ENCODE measurements at places on chromosomes 2 and 18. TPM values are rescaled to one million over a fixed set of nuclear protein-coding genes. Genes with fewer than 3 reads are reported as not detected.

The CNRIP1 gene
- 38.0 TPM for total RNA-seq

The INHA gene
- total RNA-seq: not detected

The CCDC141 gene
- total RNA-seq: 18.0 TPM

The TUBA4A gene
- total RNA-seq: 4.8 TPM

The FAM237A gene
- total RNA-seq: not detected

The SP5 gene
- total RNA-seq: 0.42 TPM

The PAX8 gene
- total RNA-seq: 0.26 TPM

- no peak for DNase-seq
These were observed 109.4 kb upstream of the TMEM200C start for GRCh38 chr18:6004683-6005082.

DNA sequence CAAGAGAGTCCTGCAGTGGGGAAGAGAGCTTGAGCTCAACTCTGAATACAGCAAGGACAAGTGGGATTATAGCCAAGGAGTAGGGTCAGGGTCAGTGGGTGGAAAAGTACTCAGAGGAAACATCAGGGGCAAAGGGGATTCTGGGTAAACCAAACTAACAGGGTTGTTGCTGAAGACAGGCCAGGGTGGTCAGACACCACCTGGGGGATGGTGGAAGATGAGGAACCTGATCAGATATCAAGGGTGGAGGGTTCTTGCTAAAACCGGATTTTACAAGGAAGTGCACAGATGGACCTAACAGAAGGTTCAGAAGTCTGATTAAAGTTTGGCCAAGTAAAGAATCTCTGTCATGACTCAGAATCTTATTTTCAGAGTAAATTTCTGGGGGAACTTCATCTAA is 16.5 kb downstream of the OSBPL1A start:
- DNase-seq: no peak

DNA sequence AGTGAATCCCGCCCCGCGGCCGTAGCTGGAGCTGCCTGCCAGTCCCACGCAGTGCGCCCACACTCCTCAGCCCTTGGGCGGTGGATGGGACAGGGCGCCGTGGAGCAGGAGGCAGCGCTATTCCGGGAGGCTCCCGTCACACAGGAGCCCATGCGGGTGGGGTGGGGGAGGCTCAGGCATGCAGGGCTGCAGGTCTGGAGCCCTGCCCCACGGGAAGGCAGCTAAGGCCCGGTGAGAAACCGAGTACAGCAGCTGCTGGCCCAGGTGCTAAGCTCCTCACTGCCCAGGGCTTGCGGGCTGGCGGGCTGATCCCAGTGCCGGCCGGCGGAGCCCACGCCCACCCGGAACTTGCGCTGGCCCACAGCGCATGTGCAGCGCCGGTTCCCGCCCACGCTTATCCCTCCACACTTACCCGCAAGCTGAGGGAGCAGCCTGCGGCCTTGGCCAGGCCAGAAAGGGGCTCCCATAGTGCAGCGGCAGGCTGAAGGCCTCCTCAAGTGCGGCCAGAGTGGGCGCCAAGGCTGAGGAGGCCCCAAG is 1152.8 kb upstream of the CELF4 start:
- DNase-seq: no peak

GRCh38 chr2:112229348-112229747 is 25.5 kb downstream of the ZC3H8 start:
- DNase-seq: no peak

DNA sequence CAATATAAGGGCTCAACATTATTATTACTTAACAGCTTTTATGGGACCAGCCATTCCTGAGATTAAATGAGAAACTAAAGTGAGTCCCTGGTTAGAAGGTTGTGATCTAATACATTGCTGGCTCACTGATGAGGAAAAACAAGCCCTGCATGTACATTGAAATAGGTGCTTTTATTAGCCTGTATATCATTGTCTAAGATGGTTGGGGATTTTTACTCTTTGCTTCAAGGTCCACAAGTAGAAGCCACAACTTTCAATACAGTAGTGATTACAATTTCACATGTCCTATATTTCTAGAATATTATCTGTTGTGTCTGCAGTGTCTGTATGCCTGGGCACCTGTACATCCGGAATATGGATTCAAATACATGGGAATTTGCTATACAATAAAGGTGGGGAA is 104.1 kb upstream of the FZD5 start:
- DNase-seq: no peak

- no peak for DNase-seq
These were observed 216.0 kb upstream of the SH3BP4 start for GRCh38 chr2:234735829-234736228.

DNA sequence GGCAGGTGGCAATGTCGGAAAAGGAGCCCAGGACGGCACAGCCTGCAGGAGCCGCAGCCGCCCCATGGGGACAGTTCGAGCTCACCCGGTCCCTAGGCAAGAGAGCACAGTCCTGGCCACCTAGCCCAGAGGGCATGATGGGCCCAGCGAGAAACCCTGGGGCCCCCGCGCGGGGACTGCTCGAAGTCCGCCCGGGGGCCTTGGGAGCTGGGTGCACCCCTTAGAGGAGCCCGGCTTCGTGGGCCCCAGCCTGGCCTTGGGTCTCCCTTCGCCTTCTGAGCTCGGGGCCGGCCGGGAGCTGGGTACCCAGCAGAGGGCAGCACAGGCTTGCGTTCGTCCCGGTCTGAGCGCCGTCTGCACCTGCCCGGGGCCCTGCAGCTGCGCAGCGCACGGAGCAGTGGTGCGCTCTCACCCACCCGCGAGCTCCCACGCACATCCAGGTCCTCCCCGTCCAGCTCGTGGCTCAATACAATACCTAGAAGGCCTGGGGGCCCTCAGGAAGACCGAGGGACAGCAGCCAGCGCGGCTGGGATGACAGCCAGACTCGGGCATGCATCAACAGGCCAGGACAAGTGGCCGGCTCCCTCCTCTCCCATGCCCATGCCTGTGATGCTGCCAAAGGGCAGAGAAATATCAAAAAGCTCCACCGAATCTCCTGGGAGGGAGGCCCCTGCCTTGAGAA is 96.2 kb upstream of the ZNF532 start:
- DNase-seq: no peak

- no peak for DNase-seq
These were observed 30.3 kb downstream of the PAX3 start for GRCh38 chr2:222268311-222268990.

GRCh38 chr2:133438026-133438425 is 130.2 kb downstream of the NCKAP5 start:
- no peak for DNase-seq

GRCh38 chr2:170321526-170321925 is 143.6 kb downstream of the MYO3B start:
- DNase-seq: no peak

DNA sequence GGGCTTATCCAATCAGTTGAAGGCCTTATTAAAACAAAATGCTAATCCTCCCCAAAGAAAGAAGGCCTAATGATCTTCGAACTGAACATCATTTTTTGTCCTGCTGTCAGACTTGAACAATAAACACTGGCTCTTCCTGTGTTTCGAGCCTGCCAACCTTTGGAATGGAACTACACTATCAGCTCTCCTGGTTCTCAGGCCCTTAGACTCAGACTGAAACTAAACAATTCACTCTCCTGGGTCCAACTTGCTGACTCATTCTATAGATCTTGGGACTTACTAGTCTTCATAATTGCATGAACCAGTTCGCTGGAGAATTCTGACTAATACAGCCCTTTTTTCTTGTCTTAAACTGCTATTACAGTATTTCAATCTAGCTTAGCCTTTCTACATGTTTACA is 235.2 kb downstream of the LNPK start:
- DNase-seq: no peak

DNA sequence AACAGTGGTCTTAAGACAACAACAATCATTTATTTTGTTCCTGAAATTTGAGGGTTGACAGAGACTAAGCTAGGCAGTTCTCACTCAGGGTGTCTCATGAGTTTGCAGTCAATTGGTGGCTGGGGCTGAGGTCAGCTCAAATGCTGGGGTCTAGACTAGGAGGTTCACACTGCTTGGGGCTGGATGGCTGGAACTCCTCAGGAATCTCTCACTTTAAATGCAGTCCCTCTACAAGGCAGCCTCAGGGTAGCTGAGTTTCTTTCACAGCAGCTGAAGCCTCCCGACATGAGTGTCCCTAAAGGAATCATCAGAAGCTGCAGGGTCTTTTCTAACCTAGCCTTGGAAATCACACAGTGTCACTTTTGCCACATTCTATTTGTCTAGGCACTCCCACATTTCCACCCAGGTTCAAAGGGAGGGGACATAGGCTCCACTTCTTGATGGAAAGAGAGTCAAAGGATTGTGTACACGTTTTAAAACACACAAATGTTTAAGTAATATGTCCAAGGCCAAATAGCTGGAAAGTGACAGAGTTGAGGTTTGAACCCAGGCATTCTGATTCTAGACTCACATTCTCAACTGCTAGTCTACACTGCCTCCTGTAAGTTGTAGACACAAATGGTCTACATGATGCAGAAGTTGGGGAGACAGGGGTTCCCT is 133.8 kb downstream of the ZFP36L2 start:
- DNase-seq: no peak

DNA sequence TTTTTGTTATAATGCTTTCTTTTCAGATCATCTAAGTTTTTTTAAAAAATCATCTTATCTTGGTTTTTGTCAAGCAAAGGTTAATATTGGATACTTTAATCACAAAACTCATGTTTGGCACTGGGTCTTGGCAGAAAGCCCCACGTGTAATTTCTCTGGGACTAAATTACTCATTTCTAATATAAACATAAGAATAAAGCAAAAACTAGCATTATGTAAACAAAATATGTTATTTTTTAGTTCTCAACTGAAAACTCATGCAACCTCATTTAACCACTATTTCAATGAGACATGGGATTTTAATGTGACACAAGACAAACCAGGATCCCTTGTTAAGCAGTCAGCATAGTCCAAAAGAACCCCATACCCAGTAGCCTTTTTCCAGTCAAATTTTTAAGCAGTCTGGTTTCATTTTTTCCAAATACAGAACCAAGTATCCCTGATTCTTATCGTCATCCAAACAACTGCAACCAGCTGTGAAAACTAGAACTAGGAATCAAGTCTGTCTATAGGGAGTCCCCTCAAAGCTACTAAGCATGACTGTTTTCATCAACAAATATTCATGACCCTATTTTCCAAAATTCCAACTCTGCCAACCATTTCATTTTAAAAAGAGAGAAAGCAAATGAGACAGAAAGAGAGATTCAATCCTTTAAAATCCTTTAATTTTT is 27.1 kb downstream of the PID1 start:
- DNase-seq: no peak

DNA sequence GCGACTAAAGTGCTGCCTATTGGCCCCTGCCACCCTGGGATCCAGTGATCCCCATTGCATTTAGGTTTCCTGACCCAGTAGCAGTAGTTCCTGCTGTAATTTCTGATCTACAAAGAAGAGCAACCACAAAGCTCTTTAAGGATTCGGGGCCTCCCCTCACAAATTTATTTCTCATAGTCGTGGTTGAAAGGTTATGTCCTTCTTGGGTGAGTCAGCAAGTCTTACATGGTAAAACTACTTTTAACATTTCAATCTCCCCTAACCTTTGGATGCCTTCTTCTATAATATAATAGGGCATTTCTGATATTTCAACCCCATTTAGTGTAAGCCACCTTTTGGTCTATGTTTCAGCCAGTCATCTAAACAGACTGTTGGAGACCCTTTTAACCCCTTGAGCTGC is 14.9 kb downstream of the PIKFYVE start:
- DNase-seq: no peak

DNA sequence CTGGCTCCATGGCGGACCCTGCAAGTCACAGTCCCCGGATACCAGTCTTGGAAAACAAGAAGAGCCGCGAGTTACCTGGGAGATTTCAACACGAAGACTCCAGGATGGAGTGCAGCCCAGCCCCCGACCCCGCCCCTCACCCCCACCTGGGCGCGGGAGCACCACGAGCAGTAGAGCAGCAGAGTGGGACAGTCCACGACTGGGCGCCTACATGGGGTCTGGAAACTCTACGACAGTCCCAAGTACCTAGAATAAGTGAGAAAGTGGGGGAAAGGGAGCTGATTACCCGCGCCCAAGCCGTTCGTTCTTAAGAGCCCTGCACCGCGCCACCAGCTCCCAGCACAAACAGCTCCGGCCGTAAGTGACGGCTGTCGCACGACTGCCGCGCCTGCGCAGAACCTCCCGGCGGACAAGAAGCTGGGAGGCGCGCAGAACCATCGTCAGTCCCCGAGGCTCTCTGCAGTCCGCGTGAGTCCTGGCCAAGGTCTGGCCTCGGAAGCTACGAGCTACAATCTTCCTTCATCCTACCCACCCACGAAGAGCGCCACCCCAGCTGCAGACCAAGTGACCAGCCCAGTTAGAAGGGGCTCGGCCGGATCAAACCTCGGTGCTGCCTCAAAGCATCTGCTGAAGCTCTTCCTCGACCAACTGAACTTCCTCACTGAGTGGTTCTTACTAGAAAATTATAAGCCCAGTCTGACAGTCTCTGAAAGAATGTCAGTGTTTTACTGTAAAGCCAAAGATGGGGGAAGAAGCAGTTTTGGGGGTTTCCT is at the start of gene DPY30:
Gene DPY30, minus strand, starts transcription at position 359 of the 773 bp plus-strand sequence. Its CDS starts 349 bp downstream, at position 10.
- DNase-seq: peak; percentile 84

DNA sequence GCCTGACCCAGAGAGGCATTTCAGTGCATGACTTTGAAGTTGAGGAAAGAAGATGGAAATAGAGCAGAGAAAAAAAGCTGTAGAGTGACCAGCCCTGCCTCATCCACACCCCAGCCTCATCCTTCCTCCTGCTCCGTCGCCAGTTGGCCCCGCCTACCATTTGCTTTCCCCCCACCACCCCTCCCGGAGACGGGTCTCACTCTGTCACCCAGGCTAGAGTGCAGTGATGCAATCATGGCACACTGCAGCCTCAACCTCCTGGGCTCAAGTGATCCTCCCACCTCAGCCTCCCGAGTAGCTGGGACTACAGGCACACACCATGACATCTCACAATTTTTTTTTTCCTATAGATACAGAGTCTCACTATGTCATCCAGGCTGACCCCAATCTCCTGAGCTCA is 200.8 kb downstream of the EPHA4 start:
- no peak for DNase-seq

DNA sequence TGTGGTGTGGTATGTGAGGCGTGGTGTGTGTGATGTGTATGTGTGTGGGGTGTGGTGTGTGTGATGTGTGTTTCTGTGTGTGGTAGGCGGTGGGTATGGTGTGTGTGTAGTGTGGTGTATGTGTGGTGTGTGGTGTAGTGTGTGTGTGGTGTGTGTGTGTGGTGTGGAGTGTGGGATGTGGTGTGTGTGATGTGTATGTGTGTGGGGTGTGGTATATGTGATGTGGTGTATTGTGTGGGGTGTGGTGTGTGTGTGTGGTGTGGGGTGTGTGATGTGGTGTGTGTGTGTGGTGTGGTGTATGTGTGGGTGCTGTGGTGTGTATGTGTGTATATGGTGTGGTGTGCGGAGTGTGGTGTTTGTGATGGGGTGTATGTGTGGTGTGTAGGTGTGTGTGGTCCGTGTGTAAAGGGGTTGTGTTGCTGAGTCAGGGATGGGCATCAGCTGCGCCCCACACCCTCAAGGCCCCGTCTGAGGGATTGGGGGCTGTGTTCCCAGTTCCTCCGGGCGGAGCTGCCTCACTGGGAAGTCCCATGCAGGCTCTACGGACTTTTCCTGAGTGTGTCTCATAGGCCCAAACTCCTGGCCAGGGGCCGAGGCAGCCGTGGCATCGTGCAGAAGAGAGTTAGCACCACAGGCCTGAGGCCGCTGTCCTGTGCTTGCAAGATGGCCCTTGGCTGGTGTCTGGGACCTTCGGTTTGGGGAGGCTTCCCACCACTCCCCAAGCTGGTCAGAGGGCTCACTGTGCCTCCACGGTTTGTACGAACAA is 18.2 kb upstream of the ARL4C start:
- no peak for DNase-seq

- no peak for DNase-seq
These were observed 19.6 kb upstream of the LRP1B start for GRCh38 chr2:142150453-142150852.

Data from urinary bladder (tissue), 4 donors.